ENCODE measurements at places on chromosomes 7 and 10. TPM values are rescaled to one million over a fixed set of nuclear protein-coding genes. Genes with fewer than 3 reads are reported as not detected.
A peak's percentile ranks its signal among the peaks of the same experiment; 100 is the strongest.

CALML3 gene
- not detected for total RNA-seq

- peak overlapping the region; percentile 43 for H3K27ac ChIP-seq
- H3K36me3 ChIP-seq, result no peaks in the 10 kb centered on the region
- peaks cover 38% of the 10 kb centered on the region for H3K4me1 ChIP-seq
- DNase-seq, result no peak
- H3K4me3 ChIP-seq, result no peak overlapping the region
Measured at GRCh38 chr10:69073026-69073425, 14.9 kb upstream of the SRGN start.

DNA sequence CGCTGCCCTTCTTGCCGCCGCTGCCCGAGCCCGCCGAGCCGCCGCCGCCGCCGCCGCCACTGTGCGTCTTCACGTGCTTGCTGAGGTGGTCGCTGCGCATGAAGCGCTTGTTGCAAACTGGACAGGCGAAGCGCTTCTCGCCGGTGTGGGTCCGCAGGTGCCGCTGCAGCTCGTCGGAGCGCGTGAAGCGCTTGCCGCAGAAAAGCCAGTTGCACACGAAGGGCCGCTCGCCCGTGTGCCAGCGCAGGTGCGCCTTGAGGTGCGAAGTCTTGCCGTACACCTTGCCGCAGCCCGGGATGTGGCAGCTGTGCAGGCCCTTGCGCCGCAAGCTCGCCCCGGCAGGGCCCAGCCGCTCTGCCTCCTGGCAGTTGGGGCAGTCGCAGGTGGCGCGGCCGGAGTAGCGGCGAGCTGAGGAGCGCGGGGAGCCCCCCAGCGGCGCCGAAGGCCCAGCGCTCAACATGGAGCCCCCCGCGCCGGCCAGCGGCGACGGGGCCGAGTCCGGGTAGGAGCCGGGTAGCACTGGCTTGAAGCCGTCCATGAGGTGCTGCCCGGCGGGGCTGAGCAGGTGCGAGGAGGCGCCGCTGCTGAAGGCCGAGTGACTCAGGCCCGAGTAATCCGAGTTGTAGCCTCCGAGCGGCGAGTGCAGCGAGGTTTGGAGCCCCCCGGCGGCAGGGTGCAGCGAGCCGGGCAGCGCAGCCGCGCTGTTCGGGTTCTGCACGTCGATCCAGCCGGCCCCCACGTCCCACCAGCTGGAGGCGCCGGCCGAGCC lies 2.1 kb downstream of the SP8 start:
- H3K4me1 ChIP-seq, result peaks cover 40% of the 10 kb centered on the region
- peak overlapping the region; percentile 22 for H3K4me3 ChIP-seq
- no peaks in the 10 kb centered on the region for H3K36me3 ChIP-seq
- DNase-seq, result no peak

DNA sequence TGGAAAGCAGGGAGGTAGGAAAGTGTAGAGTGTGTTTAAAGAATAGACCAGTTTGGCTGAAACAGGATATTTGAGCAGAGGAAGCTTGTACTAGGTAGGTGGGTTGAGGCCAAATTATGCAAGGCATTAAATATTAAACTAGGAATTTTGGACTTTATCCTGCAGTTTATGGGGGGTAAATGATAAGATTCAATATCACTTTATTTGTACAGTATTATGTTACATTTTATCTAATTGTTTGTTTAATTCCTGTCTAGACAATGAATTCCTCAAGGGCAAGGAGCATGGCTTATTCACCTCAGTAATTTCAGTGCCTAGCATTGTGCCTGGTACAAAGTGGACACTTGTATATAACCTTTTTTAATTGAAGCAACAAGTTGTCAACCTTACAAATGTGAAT lies 125.9 kb downstream of the CFTR start:
- no peaks in the 10 kb centered on the region for H3K27me3 ChIP-seq
- H3K36me3 ChIP-seq, result no peaks in the 10 kb centered on the region
- DNase-seq, result no peak

DNA sequence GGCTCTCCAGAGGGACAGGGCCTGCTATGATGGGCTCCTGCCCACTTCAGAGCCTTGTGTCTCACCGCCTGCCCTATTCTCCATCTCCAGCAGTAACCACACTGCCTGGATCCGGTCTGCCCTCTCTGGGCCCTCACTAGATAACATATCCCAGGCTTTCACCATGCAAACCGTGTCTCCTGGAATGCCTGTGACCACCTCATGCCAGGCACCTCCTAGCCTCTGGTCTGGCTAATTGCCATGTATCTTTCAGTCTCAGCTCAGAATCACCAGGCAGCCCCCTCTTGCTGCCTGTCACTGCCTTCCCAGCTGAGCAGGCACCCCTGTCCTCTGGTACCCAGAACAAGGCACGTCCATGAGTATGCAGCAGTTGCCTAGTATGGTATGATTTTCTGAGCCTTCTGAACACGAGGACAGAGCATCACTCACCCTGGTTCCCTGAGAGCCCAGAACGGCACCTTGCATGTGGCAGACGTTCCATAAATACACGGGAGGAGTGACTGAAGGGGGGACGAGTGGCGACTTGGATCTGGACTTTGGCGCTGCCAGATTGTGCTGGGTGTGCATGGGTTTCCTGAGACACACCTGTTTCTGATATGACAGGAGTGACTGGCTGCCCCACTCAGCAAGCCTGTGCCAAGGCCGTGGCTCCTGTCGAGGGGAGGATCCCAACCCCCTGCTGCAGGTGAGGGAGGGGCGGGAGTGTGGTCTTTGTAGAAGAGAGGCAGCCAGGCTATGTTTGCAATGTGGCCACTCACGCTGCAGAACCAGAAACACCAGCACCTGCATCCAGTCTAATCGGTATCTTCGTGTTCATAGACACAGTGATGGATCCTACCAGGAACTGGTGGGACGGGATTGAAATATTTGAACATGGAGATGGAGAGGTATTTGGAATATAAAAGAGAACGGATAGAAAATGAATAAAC lies 95.2 kb downstream of the VOPP1 start:
- DNase-seq, result peak; percentile 58
- peaks cover 64% of the 10 kb centered on the region for H3K36me3 ChIP-seq
- no peak overlapping the region for H3K4me3 ChIP-seq
- no peaks in the 10 kb centered on the region for H3K27me3 ChIP-seq

DNA sequence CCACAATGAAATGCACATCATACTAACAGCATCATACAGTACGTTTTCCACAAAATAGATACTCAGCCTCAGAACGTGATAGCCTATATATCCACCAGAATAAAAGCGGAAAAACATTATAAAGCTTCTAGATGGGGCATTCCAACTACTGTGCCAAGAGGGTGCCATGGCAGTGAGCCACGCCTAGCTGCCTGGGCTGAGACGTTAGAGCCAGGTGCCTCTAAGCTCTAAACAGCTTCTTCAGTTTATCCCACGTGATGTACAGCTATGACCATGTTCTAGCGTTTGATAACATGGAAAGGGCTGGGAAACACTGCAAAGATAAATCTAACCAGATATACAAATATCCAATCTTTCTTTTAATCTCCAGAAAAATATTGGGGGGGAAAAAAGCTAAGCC lies 17.8 kb downstream of the USP6NL start:
- H3K27ac ChIP-seq, result no peak overlapping the region
- no peaks in the 10 kb centered on the region for H3K36me3 ChIP-seq
- H3K4me3 ChIP-seq, result no peak overlapping the region

Data from spleen (tissue), 13 donors.